ENCODE measurements at places on chromosomes 5 and 9.

GRCh38 chr5:3428334-3428733, 167.3 kb upstream of the IRX1 start:
- DNase-seq, result no peak

DNA sequence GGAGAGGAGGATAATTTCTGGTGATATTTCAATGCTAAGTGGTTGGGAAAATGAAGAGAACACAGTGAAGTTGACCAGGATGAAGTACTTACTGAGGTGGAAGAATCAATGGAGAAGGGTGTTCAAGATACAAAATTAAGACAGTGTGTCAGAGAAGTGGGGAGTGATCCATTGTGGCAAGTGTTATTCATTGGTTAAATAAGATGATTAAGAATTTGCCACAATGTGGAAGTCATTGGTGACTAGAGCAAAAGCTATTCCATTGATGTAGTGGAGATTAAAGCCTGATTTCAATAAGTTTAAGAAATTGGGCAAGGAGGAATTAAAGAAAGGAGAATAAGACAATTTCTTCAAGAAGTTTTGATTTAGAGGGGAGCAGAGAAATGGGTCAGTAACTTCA, 118.9 kb downstream of the GHR start:
- DNase-seq, result no peak

DNA sequence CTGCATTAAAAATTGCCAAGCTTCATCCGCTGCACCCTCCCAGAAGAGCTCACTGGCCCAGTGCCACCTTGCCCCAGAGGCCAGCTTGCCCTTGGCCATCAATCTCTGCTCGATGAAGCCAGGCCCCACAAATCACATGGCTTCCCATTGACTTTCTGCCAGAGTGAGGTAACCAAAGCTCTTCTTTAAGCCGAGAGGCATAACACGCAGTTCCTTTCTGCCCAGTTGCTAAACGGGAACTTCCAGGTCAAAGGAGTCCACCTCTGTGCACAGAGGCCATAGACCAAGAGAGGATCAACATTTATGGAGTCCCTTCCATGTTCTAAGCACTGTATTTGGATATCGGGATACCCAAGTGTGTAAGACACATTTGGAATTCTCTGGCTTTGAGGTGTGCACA, 208.8 kb downstream of the KIF4B start:
- no peak for DNase-seq

DNA sequence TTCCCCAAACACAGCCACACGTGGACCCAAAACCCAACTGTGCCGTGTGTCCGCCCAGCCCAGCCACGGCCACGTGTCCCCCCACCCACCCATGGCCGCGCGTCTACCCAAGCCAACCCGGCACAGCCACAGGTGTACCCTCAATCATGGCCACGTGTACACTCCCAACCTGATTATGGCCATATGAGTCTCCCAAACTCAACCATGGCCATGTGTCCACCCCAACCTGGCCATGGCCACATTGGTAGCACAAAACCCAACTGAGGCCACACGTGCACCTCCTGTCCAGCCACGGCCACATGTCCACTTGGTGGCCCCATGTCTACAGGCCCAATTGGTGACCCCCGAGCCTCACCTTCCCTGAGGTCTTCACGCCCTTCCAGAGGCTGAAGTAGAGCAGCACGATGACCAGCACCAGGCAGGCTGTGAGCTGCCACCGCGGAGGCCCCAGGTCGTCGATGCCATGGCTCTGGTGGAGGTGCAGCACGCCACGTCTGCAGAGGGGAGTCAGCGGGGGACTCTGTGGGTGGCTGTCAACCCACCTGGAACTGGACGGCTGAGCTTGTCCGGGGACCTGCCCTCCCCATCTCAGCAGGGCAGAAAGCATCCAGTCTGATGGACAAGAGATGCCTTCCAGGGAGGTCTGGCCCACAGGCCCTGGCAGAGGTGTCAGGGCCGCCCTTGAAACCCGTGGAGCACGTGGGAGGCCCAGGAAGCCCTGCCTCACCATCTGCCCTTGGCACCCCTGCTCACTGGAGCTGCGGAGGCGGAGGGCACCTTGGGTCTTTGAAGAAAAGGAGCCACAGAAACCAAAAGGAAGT, 23.5 kb downstream of the SLC6A3 start:
- DNase-seq, result no peak

- no peak for DNase-seq
These were observed 40.9 kb downstream of the STX17 start for GRCh38 chr9:99947395-99947794.

GRCh38 chr5:55713871-55714270, 1.7 kb upstream of the SLC38A9 start:
- no peak for DNase-seq

- DNase-seq, result no peak
These were observed 29.0 kb downstream of the SLC31A2 start for GRCh38 chr9:113179839-113180238.

DNA sequence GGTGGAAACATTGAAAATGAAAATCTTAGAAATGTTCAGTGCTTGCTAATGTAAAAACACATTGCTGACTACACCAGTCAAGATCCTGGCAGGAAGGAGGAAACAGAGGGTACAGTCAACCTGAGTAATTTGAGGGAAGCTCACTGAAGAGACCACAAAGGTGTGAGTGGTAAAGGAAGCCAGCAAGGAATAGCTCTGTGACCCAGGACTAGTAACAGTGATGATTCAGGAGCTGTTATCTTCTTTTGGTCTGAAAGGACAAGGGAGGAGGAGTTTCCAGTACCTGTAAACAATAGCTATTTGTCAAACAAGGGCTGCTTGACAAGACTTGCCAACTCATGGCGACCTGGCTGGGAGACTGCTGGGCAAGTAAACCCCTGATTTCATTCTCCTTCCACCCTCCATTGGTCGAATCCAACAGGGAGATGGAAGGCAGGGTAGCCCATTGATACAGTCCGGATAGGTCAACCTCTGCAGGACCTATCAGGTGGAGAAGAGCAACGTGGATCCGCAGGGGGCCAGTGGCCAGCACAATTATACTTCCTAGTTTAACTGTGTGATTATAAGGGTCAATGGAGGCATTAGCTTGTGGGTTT, 68.1 kb downstream of the MAMDC2 start:
- DNase-seq, result peak; percentile 65

DNA sequence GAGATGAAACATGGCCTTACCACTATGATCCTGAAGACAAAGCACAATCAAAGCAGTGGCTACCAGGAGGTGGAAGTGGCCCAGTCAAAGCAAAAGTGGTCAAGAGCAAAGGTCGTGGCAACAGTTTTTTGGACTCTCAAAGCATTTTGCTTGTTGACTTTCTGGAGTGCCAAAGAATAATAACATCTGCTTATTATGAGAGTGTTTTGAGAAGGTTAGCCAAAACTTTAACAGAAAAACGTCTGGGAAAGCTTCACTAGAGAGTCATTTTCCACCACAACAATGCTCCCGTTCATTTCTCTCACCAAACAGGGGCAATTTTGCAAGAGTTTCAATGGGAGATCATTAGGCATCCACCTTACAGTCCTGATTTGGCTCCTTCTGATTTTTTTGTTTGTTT, 33.6 kb upstream of the MAMDC2 start:
- no peak for DNase-seq

DNA sequence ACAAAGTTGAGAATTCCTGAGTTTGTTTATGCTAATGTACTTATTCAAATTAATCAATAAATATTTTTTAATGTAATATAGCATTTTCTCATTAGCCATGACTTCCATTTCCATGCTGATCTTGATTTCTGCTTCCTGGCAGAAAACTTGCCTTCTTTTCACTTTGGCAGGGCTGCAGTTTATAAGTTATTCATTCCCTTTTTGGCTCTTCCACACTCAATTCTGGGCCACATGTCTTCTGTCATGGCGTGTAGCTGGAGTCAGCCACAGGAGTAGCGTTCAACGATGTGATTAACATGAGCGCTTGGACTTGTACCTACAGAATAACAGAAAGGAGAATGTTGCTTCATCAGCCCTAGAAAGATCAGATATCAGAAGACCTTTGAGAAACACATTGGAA, 172.9 kb downstream of the CFAP90 start:
- no peak for DNase-seq

GRCh38 chr9:129834489-129835127, 467 bp downstream of the C9orf78 start:
- DNase-seq, result peak; percentile 17

GRCh38 chr9:94668928-94669729, 29.8 kb upstream of the FBP1 start:
- peak; percentile 76 for DNase-seq

DNA sequence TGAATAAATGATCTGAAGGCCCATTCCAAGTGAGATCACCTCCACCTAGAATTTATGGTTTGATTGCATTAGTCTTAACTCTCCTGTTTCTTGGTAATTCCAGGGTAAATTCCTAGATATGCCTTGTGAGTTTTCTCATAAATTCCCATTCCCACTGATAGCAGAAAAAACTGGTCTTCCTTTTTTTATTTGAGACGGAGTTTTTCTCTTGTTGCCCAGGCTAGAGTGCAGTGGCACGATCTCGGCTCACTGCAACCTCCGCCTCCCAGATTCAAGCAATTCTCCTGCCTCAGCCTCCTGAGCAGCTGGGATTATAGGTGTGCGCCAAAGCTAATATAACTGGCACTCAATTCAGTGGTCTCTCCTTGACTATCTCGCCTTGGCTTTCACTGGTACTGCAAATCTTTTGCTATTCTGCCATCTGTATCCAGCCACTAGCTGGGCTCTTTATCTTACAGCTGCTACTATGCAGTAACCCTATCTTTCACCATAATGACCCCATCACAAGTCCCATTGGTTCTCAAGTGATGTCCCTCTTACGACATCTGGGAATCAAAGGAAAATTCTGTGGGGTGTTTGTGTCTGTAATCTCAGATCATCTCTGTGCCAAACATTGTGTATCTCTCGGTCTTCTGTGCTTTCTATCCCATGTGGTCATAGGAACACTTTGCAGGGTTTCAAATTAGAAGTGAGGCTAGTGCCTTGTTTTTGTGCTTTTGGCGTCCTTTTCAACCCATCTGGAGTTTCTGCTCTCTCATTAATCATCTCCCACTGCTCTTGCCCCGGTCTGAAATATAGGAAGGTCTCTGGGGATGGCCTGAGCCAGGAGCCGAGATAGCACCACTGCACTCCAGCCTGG, 14.4 kb downstream of the HNRNPK start:
- peak; percentile 43 for DNase-seq

GRCh38 chr9:18564018-18564880, 90.3 kb downstream of the ADAMTSL1 start:
- no peak for DNase-seq

DNA sequence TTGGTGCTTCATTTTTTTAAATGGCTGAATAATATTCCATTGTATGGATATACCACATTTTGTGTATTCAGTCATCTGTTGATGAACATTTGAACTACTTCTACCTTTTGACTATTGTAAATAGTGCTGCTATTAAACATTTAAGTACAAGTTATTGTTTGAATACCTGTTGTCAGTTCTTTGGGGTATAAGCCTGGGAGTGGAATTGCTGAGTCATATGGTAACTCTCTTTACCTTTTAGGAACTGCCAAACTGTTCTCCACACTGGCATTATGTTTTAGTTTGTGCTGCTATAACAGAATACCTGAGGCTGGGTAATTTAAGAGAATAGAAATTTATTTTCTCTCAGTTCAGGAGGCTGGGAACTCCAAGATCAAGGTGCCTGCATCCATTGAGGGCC, 15.7 kb upstream of the PDE8B start:
- DNase-seq, result no peak

DNA sequence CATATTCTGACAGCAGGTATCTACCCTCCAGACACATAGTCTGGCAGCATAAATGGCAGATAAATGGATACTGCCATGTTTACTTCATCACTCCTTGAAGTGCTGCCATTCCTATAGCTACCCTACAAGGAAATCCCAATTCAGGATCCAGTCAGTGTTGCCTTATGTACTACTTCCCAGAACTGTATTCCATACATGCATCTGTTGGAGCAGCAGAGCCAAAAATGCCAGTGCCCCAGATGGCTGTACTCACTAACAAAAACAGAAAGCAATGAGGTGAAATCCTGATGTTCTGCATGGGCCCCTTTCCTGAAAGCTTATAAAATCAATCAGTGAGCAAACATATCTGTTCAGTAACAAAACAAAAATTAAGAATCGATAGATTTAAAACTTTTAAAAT, 490.0 kb upstream of the COX7C start:
- no peak for DNase-seq

DNA sequence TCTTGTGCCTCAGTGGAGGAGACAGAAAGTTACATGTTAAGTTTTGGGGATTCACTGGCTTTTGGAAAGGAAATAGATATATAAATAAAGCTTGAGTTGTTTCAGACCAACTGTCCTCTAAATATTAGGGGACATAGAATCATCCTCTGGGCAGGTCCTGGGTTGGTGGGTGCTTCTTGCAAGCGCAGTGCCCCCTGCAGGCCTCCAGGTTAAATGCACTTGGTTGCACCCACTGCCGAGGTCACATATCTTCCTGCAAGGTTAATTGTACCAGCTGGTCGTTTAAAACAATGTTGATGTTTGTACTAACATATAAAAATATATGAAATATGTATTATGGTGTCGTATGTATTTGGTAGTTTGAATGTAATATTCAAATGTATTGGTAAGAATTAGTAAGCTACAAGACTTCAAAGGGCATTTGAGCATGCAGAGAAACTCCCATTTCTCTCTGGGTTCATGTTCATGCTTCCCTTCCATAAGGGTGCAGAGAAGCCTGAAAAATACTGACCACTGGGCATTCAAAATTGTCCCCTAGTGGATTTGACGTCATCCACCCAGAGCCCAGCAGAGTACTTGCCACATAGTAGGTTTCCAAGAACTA, 87.0 kb downstream of the ZNF618 start:
- peak; percentile 73 for DNase-seq
